ENCODE measurements at places on chromosomes 7 and 10. TPM values are rescaled to one million over a fixed set of nuclear protein-coding genes. Genes with fewer than 3 reads are reported as not detected.

Gene HOXA4
- 3.7 TPM for total RNA-seq

Gene MUC12
- total RNA-seq, result not detected

Gene HOGA1
- total RNA-seq, result 26.2 TPM

Gene HOXA7
- 10.2 TPM for total RNA-seq

Gene FZD1
- total RNA-seq, result 78.3 TPM

Gene PRLHR
- not detected for total RNA-seq

Gene METTL27
- 19.3 TPM for total RNA-seq

Gene DNA2
- 7.8 TPM for total RNA-seq

Gene HMX3
- total RNA-seq, result 0.82 TPM

Gene PARD3
- 69.8 TPM for total RNA-seq

Gene EIF4EBP2
- total RNA-seq, result 48.2 TPM

Gene KCP
- total RNA-seq, result 16.2 TPM

Gene CDK14
- 69.2 TPM for total RNA-seq

Gene MSS51
- total RNA-seq, result 4.1 TPM

Gene TSPAN15
- total RNA-seq, result 52.1 TPM

Gene TRIL
- total RNA-seq, result 110 TPM

Gene DENND10
- total RNA-seq, result 37.8 TPM

Gene VENTX
- total RNA-seq, result 0.18 TPM

Gene JAZF1
- 10.5 TPM for total RNA-seq

Gene TLX1
- not detected for total RNA-seq

Gene FIGNL1
- total RNA-seq, result 22.5 TPM

Gene ZNF488
- total RNA-seq, result 2.4 TPM

Gene OPN4
- total RNA-seq, result not detected

Gene INHBA
- 11.3 TPM for total RNA-seq

Gene ANKRD2
- total RNA-seq, result 1.6 TPM

Gene AKR1E2
- total RNA-seq, result 24.2 TPM

Gene ZNF25
- total RNA-seq, result 13.0 TPM

Gene PHF14
- total RNA-seq, result 75.2 TPM

Gene PILRA
- 6.1 TPM for total RNA-seq

Gene CALHM1
- total RNA-seq, result not detected

Gene UNCX
- total RNA-seq, result 7.5 TPM

Gene KDM7A
- 13.7 TPM for total RNA-seq

Gene HABP2
- total RNA-seq, result 0.53 TPM

Gene NUB1
- total RNA-seq, result 37.1 TPM

Gene GRM3
- total RNA-seq, result 0.18 TPM

Gene ADRB1
- total RNA-seq, result 0.53 TPM

Gene C10orf71
- total RNA-seq, result 3.7 TPM

Gene CDH23
- 6.7 TPM for total RNA-seq

Gene KLF14
- total RNA-seq, result 1.2 TPM

Gene ANKRD30A
- total RNA-seq, result not detected

Gene SEM1
- 33.3 TPM for total RNA-seq

Gene SEMA3D
- total RNA-seq, result 26.0 TPM

Gene FAM25G
- not detected for total RNA-seq

Gene TMEM176A
- 71.8 TPM for total RNA-seq

Gene FAM25A
- total RNA-seq, result not detected

Gene ATRNL1
- total RNA-seq, result 207 TPM

Gene LRRC18
- total RNA-seq, result 0.23 TPM

Gene IDE
- total RNA-seq, result 18.2 TPM

Gene COL17A1
- 1.2 TPM for total RNA-seq

Gene PLXDC2
- 48.1 TPM for total RNA-seq

Gene ABCA13
- 3.8 TPM for total RNA-seq

Gene SH2D4B
- total RNA-seq, result 0.12 TPM

Gene SGCE
- total RNA-seq, result 112 TPM

Gene SLC39A12
- not detected for total RNA-seq

Gene PDZD7
- 1.6 TPM for total RNA-seq

Gene ADIRF
- 46.2 TPM for total RNA-seq

Gene ACTL6B
- total RNA-seq, result not detected

Gene MYO1G
- total RNA-seq, result 3.6 TPM

Gene NPY4R2
- not detected for total RNA-seq
